Activated CD4-positive, alpha-beta T cell treated with anti-CD3 and anti-CD28 coated beads for 24 hours (primary cell): ENCODE measurements at places on chromosomes 6 and 20.

DNA sequence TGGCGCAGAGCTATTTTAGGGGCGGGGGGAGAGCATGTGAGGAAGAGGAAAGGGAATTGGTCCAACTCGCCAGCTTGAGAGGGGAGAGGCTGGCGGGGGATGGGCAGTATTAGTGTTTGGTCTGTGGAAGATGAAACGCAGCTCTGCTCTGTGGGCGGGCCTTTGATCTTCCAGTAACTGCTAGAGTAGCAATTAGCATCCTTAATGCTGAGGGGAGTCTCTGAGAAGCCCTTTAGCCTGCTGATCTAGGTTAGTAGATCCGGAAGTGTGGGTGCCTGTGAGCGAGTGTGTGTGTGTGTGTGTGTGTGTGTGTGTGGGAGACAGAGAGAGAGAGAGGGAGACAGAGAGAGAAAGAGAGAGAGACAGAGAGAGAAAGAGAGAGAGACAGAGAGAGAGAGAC, 117.2 kb upstream of the BACH2 start:
- DNase-seq: peak; percentile 75

DNA sequence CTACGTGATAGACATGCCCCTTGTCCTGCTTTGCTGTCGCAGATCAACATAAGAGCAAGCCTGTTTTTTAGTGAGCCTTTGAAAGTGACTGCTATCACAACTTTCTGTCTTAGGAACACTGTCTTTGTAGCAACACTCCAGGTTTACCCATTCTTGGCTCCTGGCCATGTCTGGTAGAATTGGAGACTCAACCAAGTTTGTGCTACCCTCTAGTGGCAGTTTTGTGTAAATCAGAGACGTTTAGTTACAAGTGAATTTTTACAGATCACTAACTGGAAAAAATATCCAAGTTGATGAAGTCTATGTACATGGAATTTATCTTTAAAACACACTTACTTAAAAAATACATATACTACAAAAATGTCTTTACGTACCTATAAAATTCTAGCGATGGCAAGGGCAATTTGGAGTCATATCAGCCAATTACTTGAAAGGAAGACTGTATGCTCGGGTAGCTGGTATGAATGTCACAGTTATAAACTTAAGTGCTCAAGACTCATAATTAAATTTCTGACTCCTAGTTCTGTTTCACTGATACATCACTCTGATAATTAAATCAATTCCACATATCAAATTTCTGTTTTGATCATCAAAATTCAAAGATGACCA, 101.4 kb downstream of the ADGB start:
- DNase-seq: peak; percentile 1

DNA sequence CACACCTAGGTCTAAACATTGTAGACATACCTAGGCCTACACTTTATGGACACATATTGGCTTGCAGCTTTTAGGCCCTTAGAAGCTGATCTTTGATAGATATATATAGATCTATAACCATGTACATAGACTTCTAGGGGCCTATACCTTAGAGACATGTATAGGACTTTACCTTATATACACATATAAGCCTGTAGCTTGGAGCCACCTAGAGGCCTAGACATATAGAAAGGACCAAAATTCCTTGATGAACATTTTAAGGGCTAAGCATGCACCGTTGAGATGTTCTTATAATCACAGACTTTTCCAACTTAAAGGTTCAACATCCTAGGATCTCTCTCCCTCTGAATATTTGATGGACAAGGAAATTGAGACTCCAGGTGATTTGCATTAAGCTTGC, 371.7 kb upstream of the SASH1 start:
- no peak for DNase-seq

GRCh38 chr6:8110117-8110721, 7.9 kb upstream of the EEF1E1 start:
- no peak for DNase-seq

DNA sequence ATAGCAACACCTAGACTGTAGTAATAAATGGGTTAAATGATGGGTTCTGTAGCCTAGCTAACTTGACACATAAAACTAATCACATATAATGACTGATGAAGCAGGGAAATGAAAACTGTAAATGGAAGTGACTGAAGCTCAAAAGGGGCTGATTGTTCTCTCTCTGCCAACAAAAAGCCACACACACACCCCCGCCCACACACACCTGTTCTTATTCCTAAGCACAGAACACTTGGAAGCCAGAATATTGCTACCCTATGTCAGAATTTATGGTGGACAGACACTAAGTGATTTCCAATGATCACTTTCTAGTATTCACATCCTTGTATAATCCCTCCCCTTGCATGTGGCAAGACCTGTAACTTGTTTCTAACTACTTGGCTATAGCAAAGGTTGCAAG, 603.5 kb downstream of the UTRN start:
- DNase-seq: no peak

DNA sequence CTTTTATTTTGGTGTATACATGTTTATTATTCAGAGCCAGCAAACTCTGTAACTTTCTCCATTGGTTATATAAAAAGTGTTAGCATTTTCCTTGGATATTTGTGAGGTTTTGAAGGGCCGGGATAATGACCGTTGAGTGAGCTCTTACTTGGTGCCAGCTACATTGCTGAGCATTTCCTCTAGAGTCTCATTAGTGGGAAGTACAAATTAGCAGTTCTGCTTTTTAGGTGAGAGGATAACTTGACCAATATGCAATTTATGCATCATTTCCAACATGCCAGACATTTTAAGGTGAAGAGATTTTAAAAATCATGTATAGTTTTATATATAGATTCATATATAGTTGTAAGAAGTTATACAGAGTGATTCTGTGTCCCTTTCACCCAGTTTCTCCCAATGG, 84.3 kb downstream of the CARMIL1 start:
- DNase-seq: no peak
